ENCODE measurements at places on chromosomes 3 and 15.
A peak's percentile ranks its signal among the peaks of the same experiment; 100 is the strongest.

DNA sequence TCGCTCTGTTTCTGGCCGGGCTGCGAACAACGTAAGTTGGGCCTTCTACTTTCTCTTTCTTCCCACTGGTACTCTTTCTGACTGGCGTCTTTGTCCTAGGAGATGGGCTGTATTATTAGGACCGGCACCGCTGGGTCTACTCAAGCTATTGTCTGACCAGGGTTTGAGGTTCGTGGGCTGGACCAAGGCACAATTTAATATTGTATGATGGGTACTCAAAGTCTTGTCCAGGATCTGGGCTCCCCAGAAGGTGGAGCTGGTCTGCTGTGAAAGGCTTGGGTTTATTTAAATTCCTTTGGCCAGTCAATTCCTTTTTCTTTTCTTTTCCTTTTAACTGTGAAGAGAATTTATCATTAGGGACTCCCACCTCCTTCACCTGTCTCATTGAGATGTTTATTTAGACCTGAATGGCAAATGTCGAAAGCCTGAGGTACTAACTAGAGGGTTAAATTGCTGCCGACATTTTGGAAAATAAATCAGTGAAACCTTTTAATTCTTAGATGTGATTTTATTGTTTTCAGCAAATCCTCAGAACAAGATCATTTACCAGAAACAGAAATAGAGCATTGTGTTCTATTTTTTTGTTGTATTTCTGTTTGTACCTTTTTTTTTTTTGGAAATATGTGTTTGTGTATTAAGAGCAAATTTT lies 410 bp downstream of the LRRC49 start:
- DNase-seq = peak; percentile 36

- no peak for DNase-seq
Observed at GRCh38 chr3:27095553-27096222, 273.5 kb downstream of the NEK10 start.

- DNase-seq = no peak
Observed at GRCh38 chr15:44715142-44715796, 4.0 kb downstream of the B2M start.

DNA sequence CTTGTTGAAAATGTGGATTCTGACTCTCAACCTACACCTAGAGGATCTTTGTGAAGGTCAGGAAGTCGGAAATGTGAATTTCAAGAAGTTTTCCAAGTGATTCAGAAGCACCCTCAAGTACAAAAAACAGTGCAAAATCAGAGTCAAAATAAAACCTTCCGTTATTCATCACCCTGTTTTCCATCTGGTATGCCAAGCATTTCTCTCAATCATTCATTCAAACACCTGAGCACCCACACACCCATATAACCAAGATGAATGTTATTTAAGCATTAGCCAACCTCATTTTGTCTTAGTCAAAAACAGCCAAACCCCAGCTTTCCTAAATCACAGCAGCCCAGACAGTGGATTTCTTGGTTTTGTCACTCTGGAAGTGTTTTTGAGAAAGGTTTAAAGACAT lies 91.1 kb downstream of the OSBPL10 start:
- DNase-seq = no peak

- no peak for DNase-seq
Observed at GRCh38 chr3:69092030-69092516, 7.3 kb downstream of the ARL6IP5 start.

DNA sequence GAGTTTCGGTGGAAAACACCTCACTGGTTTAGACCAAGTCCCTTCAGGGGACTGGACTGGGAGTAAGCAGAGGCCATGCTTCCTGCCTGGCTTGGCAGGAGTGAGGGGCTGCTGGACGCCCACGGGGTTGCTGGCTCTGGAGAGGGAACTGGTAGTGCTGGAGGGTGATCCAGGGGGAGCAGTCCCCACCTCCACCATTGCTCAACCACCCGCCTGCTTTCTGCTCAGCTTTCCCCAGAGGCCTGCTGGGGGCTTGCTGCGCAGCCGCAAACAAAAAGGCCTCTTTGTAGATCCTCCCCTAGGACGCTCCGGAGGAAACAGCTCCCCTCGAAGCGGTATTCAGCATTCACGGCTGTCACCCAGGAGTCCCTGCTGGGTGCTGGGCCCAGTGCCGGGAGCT lies 33.5 kb downstream of the EBLN2 start:
- DNase-seq = no peak

DNA sequence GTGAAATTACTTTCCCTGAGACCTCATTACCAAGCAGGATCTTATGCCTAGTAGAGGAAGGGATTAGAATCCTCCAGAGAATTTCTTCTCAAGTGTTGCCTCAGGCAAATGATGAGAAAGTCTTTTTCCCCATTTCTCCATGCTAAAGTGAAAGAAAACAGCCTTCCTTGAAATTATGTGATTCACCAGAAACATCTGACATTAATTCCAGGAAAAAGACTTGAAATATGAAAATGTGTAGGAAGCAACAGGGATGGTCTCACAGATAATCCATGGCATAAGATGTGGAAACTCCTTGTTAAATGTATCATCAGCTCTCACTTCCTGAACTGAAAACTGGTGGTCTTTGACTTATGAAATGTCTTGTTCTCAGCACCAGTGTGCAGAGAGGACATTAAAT lies 17.9 kb upstream of the ABI3BP start:
- no peak for DNase-seq

GRCh38 chr3:178001670-178002101 lies 534.5 kb upstream of the KCNMB2 start:
- no peak for DNase-seq

GRCh38 chr3:112560721-112561483 lies 860 bp downstream of the ATG3 start:
- peak; percentile 24 for DNase-seq

- no peak for DNase-seq
Observed at GRCh38 chr3:70815817-70816216, 503.4 kb upstream of the MDFIC2 start.

DNA sequence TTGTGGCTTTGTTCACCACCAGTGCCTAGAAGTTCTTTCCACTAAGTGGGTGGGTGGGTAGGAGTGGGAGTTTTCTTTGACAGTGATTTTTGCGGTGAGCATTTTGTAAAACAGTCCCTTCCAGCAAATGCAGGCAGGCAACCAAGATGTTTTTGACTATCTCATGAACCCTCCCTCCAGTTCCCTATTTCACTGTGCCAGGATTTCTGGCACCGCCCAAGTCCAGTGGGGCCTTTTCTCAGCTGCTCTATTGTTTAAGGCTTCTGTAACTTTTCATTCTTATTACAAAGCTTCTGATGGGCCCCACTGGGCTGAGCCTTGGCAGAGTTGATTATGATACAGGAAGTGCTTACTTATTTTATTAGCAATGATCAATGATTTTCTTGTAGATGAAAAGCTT lies 236.0 kb downstream of the EDEM1 start:
- DNase-seq = no peak

DNA sequence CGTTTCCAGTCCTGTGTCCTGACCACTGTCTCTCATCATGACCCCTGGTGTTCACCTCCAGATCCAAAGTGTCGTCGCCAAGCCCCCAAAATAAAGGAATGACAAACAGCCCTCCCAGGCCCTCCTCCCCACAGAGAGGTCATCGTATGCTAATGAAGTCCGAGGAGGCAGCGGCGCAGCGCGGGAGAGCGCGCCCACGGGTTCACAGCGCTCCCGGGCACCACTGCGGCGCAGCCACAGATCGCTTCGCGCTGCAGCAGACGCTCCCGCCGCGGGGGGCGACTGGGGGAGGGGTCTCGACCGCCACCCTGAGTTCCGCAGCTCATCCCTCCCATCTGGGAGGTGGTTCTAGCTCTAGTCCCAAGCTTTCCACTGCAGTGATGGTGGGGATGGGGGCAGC lies 1.3 kb downstream of the DGKG start:
- DNase-seq = no peak

- DNase-seq = no peak
Observed at GRCh38 chr3:89303701-89304100, 196.3 kb downstream of the EPHA3 start.

- DNase-seq = no peak
Observed at GRCh38 chr3:42823351-42823750, 14.1 kb downstream of the ACKR2 start.

DNA sequence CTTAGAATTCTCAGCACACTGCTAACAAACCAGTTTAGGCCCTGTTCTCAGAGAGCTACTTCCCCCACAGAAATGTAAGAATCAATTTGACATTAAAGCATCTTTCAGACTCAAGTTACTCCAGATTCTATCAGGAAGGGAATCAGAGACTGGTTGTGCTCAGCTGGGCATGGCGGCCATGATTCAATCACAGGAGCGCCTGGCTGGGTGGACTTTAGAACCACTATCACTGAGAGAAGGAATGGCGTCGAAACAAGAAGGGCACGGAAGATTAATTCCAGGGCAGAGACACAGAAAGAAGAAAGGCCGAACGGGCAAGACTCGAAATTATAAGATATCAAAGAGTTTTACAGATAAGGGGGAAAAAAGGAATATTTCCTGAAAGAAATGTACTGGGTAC lies 6.2 kb downstream of the TNIK start:
- DNase-seq = no peak

DNA sequence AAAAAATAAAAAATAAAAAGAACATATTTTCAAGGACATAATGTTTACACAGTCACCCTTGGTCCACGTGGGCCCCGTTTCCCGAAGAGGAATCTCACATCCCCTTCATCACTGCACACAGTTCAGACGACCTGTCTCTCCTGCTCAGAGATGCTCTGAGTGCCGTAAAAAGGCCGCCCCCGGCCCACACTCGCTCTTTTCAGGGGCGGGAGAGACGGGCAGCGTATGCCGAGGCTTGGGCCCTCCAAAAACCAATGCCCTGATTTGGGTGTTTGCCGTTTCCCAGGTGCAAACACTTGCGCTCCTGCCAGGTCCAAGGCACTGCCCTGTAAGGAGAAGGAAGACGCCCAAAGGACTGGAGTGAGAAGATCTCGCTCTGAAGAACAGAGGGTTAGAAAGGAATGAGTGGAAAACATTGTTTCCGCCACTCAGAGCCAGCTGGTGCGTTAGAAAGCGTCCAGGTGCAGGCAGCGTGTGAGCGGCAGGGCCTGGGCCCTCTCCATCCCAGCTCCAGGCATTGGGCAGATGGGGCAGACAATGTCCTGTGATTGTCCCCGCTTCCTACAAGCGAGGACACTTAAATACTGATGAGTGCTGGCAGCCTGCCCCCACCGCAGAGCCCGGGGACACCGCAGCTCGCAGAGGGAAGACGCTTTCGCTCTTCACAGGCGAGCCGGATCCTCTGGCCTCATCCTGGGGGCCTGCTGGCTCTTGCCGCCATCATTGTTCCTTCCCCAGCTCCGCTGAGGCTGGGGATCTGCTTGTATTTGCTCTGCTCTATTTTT lies 53.2 kb downstream of the NIPA2 start:
- DNase-seq = no peak

- peak; percentile 42 for DNase-seq
Observed at GRCh38 chr3:54146506-54147239, 24.3 kb downstream of the CACNA2D3 start.

DNA sequence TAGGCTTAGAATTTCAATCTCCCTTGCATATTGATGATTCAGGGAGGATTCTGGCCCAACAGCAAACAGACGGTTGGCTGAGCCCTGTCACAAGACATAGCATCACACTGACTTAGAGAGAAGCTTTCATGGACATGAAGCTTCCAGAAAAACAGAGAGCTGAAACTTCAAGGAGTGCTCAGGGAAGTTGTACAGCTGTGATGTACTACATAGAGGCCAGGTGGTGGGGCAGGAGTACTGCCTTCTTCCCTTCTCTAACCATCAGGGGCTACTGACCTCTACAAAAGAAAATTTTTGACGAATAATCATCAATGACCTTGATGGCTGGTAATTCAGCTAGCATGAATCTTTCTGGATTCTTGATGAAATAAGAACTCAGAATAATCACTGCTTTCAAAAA lies 378.5 kb downstream of the ERC2 start:
- no peak for DNase-seq

GRCh38 chr3:21377071-21377769 lies 373.8 kb downstream of the ZNF385D start:
- DNase-seq = no peak

GRCh38 chr3:161031134-161031533 lies 74.0 kb downstream of the B3GALNT1 start:
- no peak for DNase-seq

DNA sequence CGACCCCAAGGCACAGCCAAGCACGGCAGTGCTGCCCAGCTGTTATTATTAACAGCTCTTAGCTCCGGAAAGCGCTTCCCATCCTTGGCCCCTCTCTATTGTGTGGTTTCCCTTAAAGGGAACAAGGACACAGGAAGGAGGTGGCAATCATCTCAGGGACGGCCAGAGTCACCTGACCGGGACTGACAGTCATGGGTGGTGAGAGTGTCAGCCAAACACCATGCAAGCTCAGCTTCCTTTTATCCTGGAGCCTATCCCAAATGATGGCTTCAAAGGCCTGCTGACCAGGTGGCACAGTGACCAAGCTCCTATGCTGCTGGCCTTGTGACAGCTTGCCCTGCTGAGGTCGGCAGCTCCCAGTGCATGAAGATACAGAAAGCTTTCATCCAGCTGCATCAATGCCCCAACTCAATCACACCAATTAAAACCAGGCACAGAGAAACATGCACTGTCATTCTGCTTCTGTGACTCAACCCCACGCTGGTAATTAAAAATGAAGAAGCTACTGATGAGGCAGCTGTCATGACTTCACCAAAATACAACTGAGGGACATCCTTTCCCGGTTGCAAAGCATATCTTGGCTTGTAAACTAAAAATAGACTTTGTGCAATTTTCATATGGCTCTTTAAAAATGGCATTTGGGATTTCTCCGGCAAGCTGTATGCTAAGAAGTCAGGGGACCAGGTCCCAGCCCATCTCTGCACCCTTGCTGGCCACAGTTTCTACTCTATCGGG lies 34.0 kb downstream of the PCSK6 start:
- DNase-seq = no peak

DNA sequence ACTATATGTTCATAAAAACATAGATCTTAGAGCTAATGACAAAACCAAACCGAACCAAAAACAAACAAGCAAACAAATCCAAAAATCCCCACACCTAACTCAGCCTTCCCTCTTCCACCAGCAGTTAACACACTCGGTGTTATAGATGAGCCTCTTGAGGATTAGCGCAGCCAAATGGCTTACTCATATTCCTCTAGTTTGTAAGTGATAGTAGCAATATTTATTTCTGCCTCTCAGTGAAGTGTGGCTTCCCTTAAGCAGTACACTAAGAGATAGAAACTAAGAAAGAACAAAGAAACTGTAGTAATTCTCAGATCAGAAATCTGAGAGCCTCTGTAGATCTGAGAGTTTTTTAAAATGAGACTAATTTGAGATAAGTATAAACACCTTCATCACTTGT lies 2.4 kb upstream of the NCEH1 start:
- no peak for DNase-seq

GRCh38 chr3:51271172-51271571 lies 113.9 kb upstream of the MANF start:
- no peak for DNase-seq

DNA sequence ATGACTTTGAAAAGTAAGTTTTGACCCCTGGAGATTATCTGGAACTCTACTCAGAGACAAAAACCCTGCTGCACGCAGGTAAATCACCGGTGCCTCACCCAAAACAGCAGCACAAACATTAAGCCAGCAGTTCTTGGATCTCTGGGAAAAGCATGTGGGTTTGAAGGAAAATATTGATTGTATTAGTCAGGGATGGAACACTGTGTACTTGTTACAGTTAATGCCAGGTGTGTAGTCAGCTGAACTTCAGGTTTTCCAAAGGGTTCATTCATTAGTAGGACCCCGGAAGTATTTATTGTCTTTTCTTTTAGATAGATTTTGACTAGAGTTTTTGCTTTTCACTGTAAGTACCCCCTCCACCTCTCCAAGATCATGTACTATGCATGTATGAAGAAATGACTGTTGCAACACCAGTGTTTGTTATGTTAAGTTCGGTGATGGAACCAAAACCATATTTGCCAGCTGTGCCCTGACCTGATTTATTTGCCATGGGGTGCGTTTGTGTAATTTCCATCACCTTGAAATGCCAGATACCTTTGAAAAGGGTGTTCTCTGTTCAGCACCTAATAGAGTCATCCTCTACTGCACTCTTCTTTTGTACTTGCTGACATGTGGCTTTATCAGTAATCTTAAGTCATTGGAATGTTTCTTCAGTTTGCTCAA lies 14.5 kb downstream of the ARHGEF26 start:
- no peak for DNase-seq

Measured in NCI-H1930 (cell line).